Astrocyte of the cerebellum (primary cell): ENCODE measurements at places on chromosomes 5 and 9.
A peak's percentile ranks its signal among the peaks of the same experiment; 100 is the strongest.

DNA sequence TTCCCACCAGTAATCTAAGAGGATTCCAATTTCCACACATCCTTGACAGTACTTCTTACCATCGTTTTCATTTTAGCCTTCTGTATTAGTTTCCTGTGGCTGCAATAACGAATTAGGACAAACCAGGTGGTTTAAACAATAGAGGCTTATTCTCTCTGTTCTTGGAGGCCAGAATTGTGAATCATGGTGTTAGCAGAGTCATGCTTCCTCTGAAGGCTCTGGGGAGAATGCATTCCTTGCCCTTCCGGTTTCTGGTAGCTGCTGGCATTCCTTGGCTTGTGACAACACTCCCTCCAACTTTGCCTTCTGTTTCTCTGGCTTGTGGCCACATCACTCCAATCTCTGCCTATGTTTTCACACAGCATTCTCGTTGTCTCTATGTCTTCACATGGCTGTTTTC, 23.5 kb downstream of the RIGI start:
- peak; percentile 42 for DNase-seq

- no peak for DNase-seq
Observed at GRCh38 chr9:79446523-79447307, 125.0 kb upstream of the TLE4 start.

GRCh38 chr5:109247986-109248385, 161.8 kb downstream of the PJA2 start:
- DNase-seq, result no peak

- no peak for DNase-seq
Observed at GRCh38 chr9:96565671-96566497, 53.8 kb downstream of the CDC14B start.

DNA sequence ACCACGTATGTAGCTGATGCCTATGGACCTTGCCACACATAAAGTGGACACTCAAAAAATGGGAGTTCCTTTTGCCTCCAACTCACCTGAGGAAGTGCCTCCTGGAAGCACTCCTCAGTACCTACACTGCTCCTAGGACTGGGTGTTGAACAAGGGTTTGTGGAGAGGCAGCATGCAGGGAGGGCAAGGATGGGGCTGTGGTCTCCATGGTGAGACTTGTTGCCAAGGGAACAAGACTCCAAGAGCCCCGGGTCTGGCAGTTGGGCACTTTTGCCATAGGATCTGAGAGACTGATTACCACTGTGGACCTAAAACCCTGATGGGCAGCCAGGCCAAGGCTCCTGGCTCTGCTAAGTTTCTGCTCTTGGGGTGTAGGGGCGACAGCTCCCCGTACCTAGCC, 6.9 kb upstream of the NR5A1 start:
- no peak for DNase-seq

DNA sequence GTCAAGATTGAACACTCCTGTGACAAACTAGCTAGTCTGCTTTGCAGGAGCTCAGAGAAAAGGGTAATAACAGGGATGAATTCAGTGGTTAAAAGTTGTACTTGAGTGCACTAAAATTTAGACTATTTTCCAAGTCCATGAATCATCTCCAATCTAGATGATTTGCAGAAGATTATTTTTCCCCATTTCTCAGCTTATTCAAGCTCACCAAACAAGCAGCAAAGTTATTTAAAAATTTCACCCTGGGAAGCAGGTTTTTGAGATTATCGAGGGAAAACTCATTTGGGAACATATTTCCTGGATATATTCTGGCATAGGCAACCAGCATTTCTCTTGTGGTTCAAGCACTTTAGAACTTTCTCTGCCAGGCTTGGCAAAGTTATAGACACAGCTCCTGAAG, 311.4 kb downstream of the TLE1 start:
- no peak for DNase-seq

- no peak for DNase-seq
Observed at GRCh38 chr5:98637557-98637956, 135.9 kb upstream of the RGMB start.

- peak; percentile 9 for DNase-seq
Observed at GRCh38 chr5:34043099-34043876, at the start of gene C1QTNF3. Gene C1QTNF3, minus strand, starts transcription at chr5:34043213. Its CDS starts 88 bp downstream, at chr5:34043125.

- peak; percentile 83 for DNase-seq
Observed at GRCh38 chr5:137146402-137146890, 352.7 kb downstream of the SPOCK1 start.

- no peak for DNase-seq
Observed at GRCh38 chr9:130172161-130172857, at the start of gene NCS1. Gene NCS1, plus strand, starts transcription at chr9:130172404. Its CDS starts 260 bp downstream, at chr9:130172664.

DNA sequence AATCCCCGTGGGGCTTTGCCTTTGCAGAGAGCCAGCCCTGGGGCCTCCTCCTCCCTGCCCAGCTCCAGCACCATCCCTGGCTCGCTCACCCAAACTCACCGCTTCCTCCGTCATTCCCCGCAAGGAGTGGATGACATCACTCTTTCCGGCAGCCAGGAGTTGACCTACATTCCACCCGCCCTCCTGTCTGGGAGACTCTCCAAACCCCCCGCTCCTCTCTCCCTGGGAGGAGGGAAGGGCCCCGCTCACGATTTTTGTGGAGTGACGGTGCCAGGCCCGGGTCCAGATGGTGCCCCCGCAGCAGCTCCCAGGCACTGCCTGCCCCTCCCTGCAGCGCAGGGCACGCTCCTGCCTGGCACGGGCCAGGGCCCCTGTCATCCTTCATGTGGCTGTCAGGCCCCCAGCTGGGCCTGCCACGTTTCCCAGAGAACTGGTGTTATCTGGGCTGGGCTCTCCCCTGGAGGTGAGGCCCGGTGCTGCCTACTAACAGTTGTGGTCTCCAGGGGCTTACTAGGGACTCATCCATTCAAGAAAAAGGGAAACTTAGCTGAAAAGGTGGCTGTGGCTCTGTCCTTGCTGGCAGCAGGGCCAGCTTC, 52.3 kb downstream of the NTNG2 start:
- peak; percentile 90 for DNase-seq

DNA sequence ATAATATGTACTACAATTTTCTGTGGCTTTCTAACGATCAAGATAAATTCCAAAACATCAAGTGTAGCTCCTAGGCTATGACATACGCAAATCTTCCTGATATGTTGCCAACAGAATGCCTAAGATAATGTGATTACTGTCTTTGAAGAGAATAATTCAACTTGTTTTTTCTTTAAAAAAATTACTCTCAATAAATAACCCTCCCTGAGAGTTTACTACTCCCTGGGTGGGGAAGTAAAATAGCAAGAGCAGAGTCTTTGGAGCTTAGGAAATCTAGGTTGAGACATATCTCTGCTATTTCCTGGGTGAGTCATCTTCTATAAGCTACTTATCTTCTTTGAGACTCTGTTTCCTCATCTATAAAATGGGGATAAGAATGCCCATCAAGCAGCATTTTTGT, 201.2 kb downstream of the ACTL7B start:
- no peak for DNase-seq

- DNase-seq, result no peak
Observed at GRCh38 chr9:88052321-88052965, 78.1 kb upstream of the CDK20 start.

GRCh38 chr9:27645161-27645840, 72.0 kb upstream of the C9orf72 start:
- no peak for DNase-seq

DNA sequence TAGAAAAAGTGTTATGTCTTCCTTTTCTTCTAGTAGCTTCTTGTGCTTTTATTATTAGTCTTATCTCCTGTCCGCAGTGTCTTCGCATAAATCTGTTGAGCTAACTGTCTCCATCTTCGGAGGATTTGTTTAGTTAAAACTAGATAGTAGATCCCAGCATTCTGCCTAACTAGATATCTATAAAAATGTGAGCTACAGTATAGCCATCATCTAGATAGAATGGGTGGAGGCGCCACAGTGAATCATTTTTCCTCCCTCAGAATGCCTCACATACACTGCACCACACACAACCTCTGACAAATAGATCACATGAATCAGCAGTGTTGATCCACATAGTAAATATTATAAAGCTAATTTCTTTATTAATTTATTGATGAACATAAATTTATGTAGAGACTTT, 220.3 kb upstream of the GAS1 start:
- no peak for DNase-seq

DNA sequence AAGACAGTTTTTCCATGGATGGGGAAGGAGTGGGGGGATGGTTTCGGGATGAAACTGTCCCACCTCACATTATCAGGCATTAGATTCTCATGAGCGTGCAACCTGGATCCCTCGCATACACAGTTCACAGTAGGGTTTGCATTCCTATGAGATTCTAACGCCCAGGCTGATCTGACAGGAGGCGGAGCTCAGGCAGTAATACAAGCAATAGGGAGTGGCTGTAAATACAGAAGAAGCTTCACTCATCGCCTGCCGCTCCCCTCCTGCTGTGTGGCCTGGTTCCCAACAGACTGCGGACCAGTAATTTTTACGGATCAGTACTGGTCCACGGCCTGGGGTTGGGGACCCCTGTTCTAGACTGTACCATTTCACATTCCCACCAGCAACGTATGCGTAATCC, 68.3 kb upstream of the OTULINL start:
- DNase-seq, result no peak

- no peak for DNase-seq
Observed at GRCh38 chr5:43560128-43560527, 3.3 kb upstream of the PAIP1 start.

DNA sequence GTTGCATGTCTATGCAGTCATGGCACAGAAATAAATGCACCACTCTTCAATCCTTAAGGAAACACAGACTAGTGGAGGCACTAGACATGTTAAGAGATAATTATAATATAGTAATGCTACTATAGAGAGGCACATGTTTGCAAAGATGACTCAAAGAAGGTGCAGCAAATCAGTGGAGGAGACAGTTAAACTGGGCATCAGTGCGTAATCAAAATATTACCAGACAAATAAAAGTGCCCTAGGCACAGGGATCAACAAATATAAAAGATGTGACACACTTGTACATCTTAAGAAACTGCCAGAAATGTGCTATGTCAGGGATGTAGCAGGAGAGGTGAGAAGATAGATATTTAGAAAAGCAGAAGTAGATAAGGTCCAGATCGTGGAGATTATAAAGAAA, 642.1 kb downstream of the SLCO4C1 start:
- DNase-seq, result no peak

DNA sequence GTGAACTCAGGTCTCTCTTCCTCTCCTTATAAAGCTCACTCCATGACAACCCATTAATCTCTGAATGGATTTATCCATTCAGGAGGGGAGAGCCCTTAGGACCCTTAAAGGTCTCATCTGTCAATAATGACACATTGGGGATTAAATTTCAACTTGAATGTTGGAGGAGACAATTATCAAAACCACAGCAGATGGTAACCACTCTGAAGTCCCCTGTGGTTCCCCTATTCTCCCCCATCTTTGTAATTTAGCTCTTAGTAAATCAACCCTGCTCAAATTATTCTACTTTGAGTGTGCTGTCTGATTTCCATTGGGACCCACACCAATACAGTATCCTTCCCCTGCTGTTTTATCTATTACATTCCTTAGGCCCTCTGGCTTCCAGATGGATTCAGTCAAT, 72.0 kb upstream of the RAI14 start:
- no peak for DNase-seq

GRCh38 chr9:130034570-130034969, 8.4 kb downstream of the FNBP1 start:
- DNase-seq, result peak; percentile 54

GRCh38 chr5:147520450-147520849, 10.6 kb upstream of the DPYSL3 start:
- DNase-seq, result no peak

DNA sequence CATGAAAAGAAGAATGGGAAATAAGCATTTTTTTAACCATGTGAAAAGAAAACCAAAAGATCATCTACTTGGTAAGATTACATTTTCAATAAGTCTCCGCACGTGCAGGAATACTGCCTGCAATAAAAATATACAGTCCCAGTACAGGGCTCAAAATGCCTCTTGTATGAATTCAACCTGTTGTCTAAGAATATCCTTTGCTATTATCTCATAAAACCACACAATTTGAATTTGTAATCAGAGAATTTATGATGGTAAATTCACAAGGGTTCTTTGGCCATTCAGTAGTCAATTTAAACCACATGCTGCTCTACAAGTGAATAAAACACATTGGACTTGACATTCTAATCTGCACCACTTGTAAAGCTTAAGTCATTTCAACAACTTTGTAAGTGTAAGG, 46.6 kb downstream of the ST8SIA4 start:
- DNase-seq, result no peak

GRCh38 chr5:40784027-40784653, 14.0 kb downstream of the PRKAA1 start:
- DNase-seq, result no peak

DNA sequence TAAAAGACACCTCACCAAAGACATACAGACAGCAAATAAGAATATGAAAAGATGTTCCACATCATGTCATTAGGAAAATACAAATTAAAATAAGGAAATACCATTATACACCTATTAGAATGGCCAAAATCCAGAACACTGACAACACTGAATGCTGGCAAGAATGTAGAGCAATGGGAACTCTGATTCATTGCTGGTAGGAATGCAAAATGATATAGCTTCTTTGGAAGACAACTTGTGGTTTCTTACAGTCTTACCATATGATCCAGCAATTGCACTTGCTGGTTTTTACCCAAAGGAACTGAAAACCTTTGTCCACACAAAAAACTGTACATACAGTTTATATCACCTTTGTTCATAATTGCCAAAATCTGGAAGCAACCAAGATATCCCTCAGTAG, 6.5 kb downstream of the TMEM161B start:
- DNase-seq, result no peak

DNA sequence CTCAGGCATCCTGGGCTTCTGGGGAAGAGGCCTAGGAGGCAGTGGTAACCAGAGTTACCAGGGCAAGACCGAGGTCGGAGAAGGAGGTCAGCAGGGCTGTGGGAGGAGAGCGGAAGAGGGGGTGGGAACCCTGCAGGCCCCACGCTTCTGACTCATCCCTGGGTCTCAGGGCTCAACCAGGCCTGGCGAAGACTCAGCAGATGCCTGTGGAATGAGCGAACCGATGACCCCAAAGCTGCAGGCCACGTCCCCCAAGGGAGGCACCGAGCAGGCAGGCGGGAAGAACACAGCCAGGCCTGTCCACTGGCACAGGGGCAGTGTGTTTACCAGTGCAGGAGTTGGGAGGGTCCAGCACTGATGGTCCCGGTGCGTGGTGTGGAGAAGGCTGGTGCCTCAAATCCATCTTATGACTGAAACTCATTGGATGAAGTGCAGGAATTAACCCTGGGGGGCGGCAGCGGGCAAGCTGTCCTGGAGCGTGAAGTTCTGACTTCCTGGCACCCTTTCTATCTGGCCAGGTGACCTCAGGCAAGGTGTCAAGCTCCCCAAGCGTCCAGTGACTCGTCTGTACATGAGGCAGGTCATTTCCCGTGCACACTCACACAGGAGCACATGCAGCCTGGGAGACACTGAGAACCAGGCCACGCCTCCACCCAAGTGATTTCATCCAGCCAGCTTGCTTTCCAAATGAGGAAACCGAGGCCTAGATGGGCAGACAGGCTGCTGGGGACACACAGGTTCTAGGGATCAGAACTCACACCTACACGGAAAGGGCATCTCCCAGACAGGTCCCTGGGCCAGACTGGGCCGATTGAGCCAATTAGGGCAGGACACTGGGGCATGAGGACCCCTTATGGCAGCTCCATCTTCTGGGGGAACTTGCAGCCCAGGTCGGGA, 69.1 kb downstream of the ADAMTS2 start:
- DNase-seq, result peak; percentile 77
